Hematopoietic multipotent progenitor cell treated with erythropoietin and hydrocortisone succinate and interleukin-3 and kit ligand, for 8 days (in vitro differentiated cells): ENCODE measurements at places on chromosomes 4 and X.

GRCh38 chrX:38937400-38937799 is 136.1 kb downstream of the MID1IP1 start:
- no peak for DNase-seq

GRCh38 chrX:96464880-96465558 is 219.6 kb upstream of the DIAPH2 start:
- DNase-seq: no peak

GRCh38 chr4:82225030-82225429 is 148.8 kb downstream of the HNRNPD start:
- DNase-seq: no peak

GRCh38 chr4:40283413-40283812 is 51.7 kb upstream of the CHRNA9 start:
- no peak for DNase-seq

GRCh38 chr4:100165809-100166208 is 24.5 kb downstream of the DDIT4L start:
- DNase-seq: no peak

GRCh38 chr4:175385797-175386196 is 426.3 kb downstream of the GPM6A start:
- DNase-seq: no peak

DNA sequence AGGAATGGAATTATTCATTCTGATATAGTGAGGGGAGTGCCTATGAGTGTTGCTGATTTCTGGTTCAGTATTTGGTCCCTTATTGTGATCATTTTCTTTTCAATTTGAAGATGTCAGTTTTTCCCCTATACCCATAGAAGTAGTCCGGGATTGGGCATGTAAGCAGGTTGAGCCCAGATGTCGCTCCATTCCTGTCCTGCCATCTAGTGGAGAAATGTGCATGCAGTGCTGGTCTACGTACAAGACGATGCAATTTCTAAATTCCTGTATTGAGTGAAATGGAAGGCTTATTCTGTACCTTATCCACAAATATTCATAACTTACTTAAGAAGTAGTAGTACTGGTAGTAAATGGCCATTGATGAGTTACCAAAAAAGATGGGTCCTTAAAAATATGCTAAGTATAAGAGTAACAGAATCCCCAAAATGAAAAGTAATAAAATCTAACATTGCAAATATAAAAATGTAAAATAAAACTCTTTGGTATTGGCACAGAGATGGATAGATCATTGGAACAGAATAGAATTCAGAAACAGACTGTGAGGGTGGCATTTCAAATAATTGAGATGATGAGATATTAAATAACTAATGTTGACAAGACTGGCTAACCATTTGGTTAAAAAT is 60.9 kb downstream of the UGT8 start:
- DNase-seq: peak; percentile 55

GRCh38 chrX:74371425-74372222 is 49.7 kb upstream of the SLC16A2 start:
- no peak for DNase-seq

- peak; percentile 9 for DNase-seq
These were observed 152.1 kb downstream of the FMR1NB start for GRCh38 chrX:148133105-148133725.

DNA sequence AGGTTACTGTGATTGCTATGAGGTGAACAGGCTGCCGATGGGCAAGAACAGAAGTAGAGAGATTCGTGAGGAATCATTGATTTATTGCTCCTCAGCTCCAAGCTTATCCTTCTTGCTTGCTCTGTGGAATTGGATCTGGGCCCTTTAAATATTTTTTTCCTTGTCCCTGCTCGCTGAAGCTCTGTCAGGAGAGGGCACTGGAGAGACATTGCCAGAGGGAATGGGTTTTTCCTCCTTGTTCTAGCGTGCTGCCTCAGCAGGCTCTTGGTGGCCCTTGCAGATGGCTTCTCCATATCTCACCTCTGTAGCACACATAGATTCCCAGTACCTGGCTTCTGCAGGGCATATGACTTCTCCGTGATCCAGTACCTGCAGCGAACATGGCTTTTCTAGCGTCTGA is 67.4 kb downstream of the CNGA2 start:
- DNase-seq: no peak

DNA sequence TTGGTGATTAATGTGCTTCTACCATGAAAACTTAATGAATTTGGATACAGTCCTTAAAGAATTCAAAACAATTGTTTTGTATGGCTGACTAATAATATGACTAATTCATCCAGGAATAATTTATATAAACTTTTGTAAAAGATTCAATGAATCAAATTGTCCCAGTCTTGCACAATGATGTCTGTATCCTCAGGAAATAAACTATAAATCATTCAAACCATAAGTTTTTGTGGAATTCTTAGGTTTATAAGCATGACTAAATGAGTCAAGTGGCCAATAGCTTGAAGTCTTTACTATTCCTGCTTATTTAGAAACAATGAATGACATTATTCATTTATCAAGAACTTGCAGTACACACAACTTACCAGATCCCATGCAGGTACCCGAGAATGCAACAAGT is 935.0 kb upstream of the INTU start:
- no peak for DNase-seq

DNA sequence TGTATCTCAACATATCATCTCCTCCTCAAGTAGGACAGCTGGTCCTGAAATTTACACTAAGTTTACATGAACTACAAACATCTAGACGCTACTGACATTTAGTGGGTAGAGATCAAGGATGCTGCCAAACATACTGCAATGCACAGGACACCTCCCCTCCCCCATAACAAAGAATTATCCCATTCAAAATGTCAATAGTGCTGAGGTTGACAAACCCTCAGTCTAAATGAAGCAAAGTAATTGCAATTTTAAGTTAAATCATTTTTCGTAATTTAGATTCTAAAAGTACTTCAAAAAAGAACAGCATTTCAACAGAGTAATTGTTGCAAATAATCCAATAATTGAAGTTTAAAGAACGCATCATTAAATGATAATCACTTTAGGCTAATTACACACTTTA is 1.2 kb downstream of the PRMT9 start:
- DNase-seq: peak; percentile 5

DNA sequence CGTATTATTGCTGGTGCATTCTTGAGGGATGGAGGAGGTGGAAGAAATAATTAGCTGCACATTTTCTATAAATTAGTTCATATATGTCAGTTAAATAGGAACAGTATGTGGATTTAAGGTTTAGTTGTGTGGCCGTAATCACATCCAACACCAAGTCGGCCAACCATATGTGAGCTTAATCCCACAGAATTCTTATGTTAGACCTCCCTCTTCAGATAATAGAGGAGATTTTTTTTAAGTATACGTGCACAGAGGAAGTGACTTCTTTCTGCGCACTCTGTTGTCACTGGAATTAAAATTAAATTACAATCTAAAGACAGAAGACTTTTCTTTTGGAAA is 2.1 kb downstream of the SEPTIN11 start:
- DNase-seq: no peak

GRCh38 chr4:100721077-100721476 is 203.3 kb upstream of the EMCN start:
- DNase-seq: no peak

DNA sequence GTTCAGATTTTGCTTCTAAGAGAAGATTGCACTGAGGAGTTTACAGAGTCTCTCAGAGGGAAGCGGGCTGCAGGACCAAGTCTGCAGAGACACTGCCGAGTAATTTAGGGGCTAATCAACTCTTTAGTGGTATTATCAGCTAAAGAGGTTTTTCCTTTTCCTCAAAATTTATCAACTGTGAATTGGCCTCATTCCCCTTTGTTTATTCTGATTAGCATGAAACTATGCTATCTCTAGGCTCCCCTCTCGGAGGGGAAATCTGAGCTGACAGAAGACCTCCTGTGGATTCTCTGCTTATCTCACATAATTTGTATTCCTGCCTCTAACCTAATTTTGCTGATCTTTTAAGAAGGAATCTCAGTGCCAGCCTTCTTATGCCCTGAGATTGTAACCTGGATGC is 201.0 kb downstream of the DCTD start:
- DNase-seq: no peak

DNA sequence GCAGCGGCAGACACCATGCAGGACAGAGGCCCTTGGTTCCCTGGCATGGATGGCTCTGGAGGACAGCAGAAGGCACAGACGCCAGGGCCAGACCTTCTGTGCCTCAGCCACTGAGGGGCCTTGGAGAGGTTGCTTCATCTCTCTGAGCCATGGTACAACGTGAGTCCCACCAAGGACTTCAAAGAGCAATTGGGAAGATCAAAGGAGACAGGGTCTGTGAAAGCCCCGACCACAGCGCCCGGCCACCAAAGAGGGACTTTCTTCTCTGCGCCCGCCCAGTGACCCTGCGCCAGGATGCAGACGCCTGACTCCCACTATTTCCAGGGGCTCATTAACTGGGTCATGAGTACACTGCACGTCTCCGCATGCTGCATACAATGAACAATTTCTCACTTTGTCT is 174.0 kb downstream of the AFAP1 start:
- no peak for DNase-seq

GRCh38 chr4:1200425-1201035 is 28.1 kb upstream of the SPON2 start:
- DNase-seq: peak; percentile 28

GRCh38 chr4:153296040-153296823 is 48.3 kb upstream of the MND1 start:
- no peak for DNase-seq

DNA sequence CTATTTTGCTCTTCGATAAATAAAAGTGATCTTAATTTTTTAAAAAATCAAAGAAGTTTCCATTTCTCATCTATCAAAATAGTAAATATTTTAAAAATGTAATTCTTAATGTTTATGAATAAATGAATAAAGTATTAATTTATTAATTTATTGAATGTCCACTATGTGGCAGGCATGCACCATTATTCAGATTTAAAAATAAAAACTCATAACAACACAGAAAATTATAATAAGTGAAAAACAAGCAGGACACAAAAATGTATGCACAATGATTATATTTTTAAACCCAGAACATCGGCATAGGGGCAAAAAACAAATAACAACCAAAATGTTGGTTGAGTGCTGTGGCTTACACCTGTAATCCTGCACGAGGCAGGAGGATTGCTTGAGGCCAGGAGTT is 5.3 kb upstream of the PYURF start:
- DNase-seq: no peak

DNA sequence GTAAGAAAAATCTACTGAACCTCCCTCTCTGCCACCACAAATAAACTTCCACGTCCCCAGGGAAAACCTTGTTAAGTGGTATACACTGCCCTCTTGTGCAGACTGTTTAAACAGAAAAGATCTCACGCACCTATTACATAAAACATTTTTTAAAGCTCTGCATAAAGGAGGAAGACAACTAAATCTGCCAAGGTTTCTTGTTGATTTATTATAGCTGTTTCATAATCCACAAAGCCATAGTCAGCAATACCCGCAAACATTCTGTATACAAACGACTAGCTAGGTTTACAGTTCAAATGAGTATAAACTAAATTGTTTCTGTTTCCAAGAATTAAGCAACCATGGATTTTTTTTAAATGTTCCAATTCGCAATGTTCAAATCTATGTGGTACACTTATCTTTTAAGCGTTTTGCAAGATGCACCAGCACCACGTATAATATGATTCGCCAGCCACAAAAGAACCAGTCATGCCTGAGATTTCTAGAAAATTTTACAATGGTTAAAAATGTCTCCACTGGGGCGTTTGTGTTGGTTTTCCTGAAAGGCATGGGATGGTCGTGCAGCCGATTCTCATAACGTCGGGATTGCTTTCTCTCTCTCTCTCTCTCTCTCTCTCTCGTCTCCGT is 164.6 kb downstream of the PRKX start:
- no peak for DNase-seq

GRCh38 chr4:103095080-103095479 is 4.6 kb downstream of the BDH2 start:
- DNase-seq: no peak

DNA sequence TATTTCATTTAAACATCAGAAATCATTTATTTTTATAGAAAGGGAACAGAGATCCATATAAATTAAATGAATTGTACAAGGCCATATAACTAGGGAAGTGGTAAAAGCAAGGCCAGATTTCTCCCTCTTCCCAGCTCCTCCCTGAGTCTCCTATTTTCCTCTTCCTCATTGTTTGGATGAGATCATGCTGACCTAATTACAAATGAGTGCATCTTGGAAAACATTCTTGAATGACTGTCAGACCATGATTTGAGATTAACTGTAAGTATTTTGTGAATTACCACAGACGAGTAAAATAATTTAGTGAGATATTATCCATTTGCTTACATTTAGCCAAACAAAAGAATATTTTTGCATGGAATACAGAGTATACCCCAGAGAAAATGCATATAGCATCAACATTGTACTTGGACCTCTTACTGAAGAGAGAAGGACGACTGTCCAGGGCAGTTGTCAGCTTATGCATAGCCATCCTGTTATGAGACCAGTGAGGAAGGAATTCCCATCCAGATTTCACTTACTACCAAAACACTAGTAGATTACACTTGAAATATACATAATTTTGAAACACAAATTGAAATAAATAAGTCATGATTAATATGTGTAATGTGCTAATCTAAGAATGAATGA is 47.3 kb downstream of the SLAIN2 start:
- no peak for DNase-seq

DNA sequence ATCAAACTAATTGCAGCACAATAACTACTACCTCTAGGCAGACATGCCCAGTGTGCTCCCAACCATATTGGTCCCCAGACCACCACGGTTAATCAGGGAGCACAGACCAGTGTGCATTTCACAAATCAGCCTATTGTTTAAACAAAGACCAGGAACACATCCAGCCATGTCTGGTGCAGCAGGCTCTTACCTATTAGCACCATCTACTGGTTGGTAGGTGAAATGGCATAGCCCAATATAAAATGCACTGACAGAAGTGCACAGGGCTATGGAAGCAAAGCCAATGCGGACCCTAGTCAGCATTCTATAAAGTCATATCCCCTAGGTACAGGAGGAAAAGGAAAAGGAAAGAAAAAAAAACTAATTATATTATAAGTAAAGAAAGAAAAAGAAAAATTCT is 15.5 kb upstream of the CYLC1 start:
- DNase-seq: peak; percentile 17
